ENCODE measurements at places on chromosomes 6 and 20.
A peak's percentile ranks its signal among the peaks of the same experiment; 100 is the strongest.

DNA sequence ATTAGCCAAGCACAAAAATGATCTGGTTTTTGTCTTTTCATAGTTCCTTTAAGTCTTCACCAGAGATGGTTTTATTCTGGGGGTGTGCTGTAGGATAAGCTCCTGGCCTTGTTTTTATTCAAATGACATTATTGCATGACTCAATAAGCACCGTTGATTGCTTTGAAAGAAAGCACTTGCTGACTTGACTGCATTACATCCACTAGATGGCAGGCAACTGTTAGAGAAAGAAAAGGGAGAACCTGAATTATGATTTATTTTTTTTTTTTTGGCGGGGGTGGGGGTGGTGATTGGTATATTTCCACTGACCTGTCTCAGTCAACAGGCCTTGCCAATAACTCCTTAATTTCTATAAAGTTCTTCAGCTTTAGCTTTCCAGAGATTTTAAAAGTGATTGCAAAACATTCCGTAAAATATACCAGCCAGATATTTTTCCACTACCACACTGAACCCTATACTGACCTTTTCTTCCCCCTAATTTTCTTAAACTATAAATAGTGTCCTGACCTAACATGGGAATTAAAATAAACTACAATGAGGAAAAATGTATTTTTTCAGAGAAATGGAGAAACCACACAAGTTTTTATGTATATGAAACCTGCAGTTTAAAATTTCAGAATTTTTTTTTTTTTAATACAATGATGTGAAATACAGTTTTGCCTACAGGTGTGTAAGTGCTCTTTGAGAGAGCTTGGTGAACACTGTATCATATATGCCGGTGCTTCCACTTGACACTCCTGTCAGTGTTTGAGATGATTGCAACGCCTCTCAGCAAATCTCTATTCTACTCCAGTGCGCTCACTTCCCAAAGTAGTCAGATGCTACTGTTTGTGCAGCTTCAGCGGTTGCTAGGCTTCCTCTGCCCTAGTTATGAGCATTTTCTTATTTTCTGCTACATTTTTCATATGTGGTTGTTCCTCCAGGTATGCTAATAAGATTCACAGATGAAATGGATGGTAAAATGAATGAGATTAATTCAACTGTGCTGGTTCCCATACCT, 274.3 kb downstream of the CD109 start:
- peak; percentile 10 for DNase-seq

- no peak for DNase-seq
Measured at GRCh38 chr6:79898076-79898475, 49.3 kb downstream of the ELOVL4 start.

DNA sequence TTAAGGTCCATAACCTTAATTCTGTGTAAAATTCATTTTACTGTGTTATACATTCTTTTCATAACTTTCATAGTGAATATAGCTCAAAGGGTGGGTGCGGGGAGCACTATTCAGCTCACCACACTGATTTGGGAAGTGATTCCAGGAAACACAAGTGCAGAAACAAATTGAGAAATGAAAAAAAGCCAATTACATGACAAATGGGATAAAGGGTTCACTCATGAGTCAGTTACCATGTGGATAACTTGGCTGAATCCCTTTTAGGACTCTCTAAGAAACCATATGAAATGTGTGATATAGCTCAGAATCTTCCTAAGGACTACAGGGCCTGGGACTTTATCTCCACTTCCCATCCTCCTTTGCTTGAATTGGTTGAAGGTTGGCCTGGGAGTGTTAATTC, 3.1 kb upstream of the BTN2A1 start:
- DNase-seq = no peak

GRCh38 chr6:143821359-143821758, 21.8 kb upstream of the LTV1 start:
- DNase-seq = no peak
